Natural killer cell (primary cell): ENCODE measurements at places on chromosomes 4 and X. TPM values are rescaled to one million over a fixed set of nuclear protein-coding genes. Genes with fewer than 3 reads are reported as not detected.

GRCh38 chrX:23729214-23729613, 13.9 kb downstream of the ACOT9 start:
- no peak for DNase-seq

DNA sequence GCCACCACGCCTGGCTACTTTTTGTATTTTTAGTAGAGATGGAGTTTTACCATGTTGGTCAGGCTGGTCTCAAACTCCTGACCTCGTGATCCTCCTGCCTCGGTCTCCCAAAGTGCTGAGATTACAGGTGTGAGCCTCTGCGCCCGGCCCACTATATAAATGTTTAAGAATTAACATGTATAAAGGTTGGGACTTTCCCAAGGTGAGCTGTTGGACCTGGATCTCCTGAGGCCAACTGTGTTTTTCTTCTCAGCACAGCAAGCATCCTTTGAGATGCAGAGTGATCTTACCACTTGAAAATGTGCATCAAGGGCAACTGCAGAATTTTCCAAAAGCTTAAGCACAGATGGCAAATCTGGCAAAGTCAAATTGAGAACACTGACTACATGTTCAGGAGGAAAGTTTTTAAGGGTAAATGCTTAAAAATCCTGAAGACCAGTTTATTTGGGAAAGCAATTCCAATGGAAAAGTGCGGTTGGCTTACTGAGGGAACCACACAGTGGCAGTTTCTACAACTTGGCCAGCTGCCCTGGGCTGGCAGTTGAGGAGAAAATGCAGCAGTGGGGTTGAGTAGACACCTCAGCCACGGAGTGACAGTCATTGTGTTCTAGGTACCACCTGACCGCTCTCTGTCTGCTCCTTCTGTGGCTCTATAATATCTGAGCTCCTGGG, 168.9 kb downstream of the CBR4 start:
- no peak for DNase-seq

GRCh38 chr4:123284168-123284567, 112.4 kb upstream of the SPRY1 start:
- no peak for DNase-seq

DNA sequence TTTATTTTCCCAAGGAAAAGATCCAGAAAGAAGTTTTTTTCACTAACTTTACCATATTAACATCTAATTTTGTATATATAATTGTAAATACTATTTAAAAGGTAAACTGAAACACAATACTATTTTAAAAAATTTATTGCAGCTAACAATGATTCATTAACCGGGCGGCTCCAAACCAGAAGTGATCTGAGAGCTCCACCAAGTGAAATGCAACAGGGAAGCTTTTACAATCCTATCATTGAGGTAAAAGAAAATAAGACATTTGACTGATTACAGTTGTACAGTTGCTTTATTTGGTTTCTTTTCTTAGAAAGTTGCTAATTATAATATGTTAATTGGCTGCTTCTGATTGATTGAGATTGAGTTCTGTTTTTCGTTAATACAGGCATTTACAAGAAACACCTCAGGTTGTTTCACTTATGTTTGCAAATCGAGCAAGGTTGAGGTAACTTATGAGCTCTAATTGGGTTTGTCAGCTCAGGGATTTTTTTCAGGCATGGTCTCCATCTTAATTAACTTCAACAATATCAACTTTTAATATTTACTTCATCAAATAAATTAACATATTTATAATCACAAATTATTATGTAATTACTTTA, 220.2 kb upstream of the UGT8 start:
- DNase-seq = no peak

DNA sequence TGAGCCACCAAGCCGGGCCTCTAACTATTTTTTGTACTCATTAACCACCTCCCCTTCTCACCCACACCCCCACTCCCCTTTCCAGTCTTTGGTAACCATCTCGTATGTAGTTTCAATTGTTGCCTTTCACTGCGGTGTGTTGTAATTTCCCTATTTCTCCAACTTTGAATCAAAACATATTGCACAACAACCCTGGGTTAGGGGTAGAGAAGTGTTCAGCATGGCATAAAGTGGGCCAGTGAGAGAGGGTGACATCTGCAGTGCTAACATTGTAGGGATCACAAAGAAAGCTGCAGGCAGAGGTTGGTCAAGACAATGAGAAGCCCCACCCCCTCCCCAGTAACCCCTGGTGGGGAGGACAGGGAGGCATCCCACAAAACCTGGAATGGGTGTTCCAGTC, 92.7 kb downstream of the SPATA18 start:
- DNase-seq = no peak

DNA sequence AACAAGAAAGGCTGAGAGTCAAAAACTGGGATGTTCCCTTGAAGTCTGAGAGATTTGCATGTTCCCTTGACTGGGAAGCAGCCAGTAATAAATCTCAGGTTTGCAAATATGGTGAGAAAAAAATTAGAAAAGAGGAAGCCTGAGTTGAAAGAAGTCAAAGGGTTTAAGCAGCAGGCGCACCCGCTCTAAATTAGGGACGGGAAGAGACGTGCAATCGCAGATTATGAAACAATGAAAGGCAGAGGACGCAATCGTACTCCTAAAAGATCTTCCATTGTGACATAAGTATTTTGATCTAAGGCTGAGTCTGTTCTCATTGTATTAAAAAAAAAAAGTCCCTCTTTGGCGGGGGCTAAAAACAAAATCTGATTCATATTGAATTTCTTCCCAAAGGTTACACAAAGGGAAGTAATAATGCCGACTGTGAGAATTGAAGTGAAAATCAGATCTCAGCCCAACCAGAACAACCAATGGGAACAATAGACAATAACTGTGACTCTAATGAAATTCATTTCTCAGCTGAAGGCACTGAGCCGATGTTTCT, 28.2 kb downstream of the SAT1 start:
- DNase-seq = no peak

Gene TMPRSS11D
- total RNA-seq = not detected

DNA sequence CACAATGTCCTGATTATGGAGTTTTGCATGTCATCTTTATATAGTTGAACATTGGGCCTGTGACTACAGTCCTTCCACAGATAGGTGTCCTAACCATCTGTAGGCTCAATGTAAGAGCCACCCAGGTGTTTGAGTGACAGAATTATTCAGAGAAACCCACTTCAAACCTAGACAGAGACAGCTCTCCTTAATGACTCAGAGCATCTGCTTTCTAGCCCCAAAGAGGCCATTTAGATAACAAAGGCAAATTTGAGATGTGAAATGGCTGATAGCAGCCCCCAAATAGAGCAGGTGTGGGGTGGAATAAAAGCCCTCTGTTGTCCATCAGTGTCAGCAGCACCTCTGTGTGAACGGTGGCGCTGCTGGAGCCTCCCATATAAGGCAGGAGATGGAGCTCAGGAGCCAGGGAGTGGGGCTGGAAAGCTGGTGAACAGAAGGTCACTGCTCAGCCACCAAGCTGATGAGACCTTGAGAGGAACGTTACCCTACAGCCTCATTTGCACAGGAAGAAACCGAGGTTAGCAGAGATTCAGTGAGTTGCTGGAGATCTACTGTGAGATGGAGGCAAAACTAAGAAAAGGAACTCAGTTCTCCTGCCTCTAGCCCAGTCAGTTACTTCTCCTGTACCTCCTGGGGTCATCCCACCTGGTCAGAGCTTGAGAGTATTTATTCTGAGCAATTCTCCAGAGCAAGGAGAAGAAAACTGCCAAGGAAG, 153.3 kb upstream of the LNX1 start:
- no peak for DNase-seq

GRCh38 chr4:147479786-147480185, 1.1 kb upstream of the EDNRA start:
- no peak for DNase-seq

Gene KIF4A
- total RNA-seq = 0.53 TPM

Gene NAT8L
- total RNA-seq = not detected

DNA sequence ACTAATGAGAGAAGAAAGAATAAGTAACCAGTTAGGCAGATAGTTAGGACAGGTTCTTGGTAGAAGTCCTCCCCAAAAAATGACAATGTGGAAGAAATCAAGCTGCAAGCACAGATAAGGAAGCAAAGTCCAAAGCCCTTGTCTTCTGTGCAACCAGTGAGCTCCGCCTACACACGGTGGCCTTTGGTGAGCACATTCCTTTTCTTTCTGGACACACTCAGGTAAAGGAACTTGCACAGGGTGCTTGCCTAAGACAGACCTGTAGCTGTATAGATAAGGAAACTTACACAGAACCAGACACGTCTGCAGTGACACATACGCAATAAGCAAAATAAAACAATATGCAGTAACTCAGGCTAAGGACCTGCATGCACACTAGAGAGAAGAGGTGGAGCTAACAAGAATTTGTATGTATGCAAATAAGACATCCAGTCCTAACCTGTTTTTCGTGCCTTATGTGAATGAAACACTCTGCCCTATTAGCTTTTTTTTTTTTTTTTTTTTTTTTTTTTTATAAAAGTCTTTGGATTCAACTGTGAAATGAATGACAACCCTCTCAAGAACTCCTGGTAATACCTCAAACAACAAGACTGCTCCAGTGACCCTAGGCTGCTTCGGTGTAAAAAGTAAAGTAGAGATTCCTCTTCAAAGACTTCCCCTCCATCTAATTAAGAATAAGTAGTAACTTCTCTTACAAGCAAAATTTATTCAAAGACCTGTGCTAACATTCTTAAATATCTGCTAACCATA, 48.8 kb downstream of the UGT2B10 start:
- DNase-seq = no peak

GRCh38 chr4:103292959-103293358, 94.8 kb upstream of the CENPE start:
- DNase-seq = no peak

DNA sequence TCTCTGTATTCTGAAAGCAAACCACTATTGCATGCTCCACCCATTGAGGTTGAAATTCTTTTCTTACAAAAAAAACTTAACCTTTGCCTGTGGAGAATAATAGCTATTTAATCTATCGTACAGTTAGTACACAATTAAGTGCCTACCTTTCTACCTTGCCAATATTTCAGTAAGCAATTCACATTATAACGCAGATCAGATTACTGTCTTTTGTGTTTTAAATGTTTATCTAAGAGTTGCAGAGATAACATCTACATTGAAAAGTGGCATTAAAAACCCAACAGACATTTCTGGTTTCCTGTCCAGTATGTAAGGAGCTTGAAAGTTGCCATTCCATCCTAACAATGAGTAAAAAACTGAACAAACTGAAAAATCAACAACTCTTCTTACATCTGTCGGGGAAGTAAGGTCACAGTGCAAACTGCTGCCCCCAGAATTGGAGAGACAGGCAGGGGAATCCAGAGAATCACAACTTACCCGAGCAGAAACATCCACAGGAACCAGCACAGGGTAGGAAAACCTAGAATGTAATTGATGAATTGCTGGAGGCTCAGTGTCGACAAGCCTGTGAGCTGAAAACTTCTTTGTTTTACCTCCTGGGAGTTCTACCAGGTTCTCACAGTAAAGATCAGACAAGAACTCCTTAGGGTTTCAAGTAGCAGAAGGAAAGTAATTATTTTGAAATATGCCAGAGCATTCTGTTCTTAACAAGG, 27.3 kb upstream of the ACSL4 start:
- no peak for DNase-seq

Gene VCX3B
- total RNA-seq = not detected

Gene ERAS
- total RNA-seq = not detected

DNA sequence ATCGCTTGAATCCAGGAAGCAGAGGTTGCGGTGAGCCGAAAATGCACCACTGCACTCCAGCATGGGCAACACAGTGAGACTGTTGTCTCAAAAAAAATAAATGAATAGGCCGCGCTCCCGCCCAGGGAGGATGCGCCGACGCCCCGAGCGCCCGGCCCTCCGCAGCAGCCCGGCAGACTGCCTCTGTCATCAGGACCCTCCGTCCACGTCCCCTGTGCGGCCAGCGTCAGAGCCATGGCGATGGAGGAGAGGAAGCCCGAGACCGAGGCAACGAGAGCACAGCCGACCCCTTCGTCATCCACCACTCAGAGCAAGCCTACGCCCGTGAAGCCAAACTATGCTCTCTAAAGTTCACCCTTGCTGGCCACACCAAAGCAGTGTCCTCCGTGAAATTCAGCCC, 21.4 kb downstream of the LIAS start:
- DNase-seq = no peak

DNA sequence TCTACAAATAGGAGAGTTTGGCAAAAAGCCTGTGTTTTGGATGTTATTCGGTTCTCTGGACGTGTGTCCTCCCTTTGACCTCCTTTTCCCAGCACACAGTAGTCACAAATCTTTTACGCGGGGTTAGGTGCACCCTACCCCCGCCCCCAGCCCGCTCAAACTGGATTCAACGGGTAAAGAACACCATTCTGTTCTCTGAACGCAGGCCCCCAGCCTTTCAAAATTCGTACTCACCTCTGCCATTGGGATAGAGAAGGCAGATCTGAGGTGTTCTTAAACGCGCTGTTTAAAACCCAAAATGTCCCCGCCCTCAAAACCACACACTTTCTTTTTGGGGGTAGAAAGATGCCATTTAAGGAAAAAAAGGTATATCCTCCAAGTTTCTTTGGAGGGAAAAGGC, 2.7 kb downstream of the LEF1 start:
- no peak for DNase-seq

- no peak for DNase-seq
Measured at GRCh38 chr4:143084566-143084965, 100.2 kb upstream of the USP38 start.

- no peak for DNase-seq
Measured at GRCh38 chr4:109321232-109321631, 18.8 kb upstream of the COL25A1 start.

Gene KLHL34
- total RNA-seq = not detected

GRCh38 chr4:71258323-71258722, 80.5 kb upstream of the SLC4A4 start:
- no peak for DNase-seq

Gene RTL9
- not detected for total RNA-seq

Gene RAP1GDS1
- total RNA-seq = 59.7 TPM

Gene PCYT1B
- total RNA-seq = 0.42 TPM

Gene TEX11
- total RNA-seq = not detected

Gene ZDHHC15
- total RNA-seq = not detected

- DNase-seq = no peak
Measured at GRCh38 chrX:30957753-30958152, 68.7 kb upstream of the TAB3 start.

DNA sequence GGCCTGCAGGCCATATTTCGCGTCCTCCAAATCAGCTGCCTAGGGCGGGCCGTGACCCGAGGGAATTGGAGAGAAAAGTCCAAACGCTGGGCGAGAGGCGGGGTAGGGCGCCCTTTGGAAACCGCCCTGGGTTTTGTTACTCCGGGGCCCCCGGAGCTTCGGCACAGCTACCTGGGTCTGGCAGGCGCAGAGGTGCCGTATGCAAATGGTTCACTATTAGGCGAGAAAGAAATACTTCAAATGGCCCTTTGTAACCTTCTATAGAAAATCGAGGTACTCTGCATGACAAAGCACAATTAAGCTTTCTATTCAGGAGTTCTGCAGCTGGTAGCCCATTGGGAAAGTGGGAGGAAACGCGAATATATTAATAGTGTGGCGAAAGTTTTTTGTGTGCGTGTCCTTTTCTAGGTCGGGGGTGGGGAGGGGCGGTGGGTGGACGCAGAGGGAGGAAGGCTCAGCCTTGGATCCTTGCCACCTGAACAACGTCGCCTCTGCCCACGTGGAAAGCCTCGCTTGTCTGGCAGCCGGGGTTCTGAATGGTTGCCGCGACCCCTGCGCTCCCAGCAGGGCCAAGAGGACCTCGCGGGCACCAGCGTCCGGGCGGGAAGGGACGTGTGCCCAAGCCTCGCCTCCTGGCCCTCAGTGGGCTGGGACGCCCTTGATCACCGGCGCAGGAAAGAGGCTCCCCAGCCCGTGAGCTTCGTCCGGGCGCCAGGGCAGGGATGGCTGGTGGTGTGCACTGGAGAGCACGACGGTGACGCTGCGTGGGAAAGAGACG, 9.5 kb downstream of the GSX2 start:
- no peak for DNase-seq

- no peak for DNase-seq
Measured at GRCh38 chr4:151905197-151905596, 144.4 kb upstream of the GATB start.
